ENCODE measurements at places on chromosomes 7 and 10.

DNA sequence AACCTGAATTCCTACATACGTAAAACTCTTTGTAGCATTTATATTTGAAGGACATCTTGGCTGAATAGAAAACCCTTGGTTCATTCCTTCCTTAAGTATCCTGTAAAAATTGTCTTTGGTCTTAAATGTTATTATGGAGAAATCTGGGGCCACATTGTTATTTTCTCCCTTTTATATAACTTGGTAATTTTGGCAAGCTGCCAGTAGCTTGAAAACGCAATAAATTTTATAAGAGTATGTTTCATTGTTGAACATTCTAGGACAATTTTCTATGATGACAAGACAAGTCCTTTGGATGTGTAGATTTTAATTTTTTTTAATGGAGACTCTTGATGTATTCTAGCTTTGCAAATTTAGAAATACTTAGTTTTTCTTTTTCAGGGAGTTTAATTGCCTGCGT is 191.9 kb downstream of the ABCA13 start:
- DNase-seq: no peak

DNA sequence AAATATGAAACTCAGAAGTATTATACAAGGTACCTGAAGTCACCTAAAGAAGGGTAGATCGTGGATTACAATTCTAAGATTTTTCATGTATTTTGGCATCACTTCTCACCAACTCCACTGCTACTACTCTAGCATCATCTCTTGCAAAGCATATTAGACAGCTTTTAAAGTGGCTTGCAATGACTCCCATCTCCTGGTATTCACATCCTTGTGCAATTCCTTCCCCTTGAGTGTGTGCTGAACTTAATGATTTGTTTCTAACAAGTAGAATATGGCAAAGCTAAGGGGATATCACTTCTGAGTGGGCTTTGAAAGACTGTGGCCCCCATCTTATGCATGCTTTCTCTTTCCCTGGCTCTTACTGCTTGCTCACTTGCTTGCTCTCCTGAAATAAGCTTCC is 280.2 kb downstream of the SNX13 start:
- DNase-seq: no peak

DNA sequence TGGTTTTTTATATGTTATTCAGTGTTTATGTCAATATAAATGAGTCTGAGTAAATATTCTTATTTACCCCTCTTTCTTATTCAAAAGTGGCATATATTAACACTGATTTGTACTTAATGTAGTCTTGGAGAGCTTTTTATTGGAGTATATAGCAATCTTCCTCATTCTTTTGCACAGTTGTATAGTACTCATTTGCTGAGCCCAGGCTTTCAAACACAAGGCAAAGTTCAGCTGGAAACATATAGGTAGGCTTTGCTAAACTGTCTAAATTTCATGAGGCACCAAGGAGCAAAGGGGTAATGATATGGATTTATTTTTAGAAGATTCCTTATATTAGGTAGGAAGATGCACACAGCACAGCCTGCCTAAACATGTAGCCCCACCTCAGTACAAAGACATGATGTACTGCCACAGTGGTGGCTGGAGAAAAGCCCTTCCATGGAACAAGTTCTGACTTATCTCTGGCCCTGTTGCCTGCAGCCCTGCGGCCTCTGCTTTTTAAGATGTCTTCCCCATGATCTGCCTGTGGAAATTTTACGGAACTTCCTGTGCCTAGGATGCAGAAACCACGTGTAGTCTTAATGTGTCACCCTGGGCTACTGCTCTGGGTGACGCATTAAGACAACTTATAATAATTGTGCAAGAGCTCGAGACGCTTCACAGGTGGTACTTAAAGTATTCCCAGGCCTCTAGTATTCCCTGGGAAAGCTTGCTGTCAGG is 9.6 kb upstream of the PDCD4 start:
- no peak for DNase-seq

- no peak for DNase-seq
Observed at GRCh38 chr10:83605783-83606630, 533.3 kb upstream of the GHITM start.

DNA sequence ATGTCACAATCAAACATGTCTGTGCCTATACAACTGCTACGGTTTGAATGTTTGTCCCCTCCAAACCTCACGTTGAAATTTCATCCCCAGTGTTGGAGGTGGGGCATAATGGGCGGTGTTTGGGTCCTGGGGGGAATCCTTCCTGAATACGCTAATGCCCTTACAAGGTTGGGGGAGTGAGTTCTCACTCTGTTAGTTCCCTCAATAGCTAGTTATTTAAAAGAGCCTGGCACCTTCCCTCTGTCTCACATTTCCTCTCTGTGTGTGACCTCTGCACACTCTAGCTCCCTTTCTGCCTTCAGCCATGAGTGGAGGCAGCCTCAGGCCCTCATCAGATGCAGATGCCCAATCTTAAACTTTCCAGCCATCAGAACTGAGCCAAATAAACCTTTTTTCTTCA is 129.5 kb downstream of the GRM8 start:
- DNase-seq: no peak

GRCh38 chr10:117483056-117483590 is 59.4 kb upstream of the EMX2 start:
- no peak for DNase-seq

DNA sequence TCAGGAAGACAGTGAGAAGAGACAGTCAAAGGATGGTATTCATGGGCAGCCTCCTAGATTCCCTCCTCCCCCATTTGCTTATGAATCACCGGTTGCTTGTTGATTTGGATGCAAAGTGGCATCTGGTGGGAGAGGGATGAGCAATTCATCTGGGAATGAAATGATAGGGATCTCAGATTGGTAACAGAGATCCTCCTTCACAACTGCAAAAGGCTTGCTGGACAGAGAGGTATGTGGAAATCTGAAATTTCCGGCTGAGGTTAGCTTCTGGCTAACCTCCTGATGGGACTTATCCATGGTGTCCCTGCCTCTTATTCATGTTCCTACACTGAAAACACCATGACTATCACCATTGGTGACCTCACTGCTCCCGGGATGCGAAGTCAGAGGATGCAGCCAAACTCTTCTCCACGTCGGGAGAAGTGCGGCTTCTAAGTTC is 48.4 kb upstream of the PODXL start:
- no peak for DNase-seq

- no peak for DNase-seq
Observed at GRCh38 chr10:42916974-42917373, 134.4 kb downstream of the BMS1 start.

DNA sequence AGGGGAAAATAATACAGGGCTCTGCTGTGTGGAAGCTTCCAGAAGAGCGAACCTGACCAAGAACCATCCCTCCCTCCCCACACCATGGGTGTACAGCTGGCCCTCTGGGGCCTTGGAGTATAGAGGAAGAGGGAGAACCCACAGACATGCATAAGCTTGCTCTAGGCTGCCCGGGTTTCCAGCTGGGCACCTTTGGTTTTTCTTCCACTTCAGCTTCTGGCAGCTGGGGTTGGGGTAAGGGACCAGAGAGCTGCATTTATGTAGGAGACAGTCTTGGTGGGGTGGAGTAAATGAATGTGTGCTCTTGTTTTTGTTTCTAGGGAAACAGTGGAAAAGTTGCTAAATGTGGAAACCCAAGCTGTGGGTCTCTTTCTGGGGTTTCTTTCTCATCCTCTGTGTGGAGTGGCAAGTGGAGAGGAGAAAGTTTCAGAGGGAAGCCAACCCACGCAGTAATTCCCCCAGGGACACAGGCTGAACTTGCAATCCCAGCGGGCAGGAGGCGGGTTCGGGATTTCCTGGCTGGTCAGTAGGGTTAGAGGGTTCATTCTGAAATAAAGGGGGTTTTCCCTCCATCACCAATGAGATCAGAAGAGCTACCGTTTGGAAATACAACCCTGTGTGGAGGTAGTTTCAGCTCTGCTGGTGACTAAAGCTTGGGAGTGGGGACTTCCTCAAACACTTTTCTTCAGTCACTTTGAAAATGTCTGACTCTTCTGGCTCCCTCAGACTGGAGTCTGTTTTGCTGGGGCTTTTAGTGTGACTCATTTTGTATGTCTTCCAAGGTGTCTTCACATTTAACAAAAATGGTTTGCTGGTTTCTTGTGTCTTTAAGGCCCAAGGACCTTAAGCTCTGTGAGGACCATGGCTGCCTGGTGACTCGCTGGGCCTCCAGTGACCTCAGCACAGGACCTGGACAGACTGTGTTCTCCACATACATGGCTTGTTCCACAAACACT is 22.2 kb upstream of the SRGN start:
- DNase-seq: no peak

DNA sequence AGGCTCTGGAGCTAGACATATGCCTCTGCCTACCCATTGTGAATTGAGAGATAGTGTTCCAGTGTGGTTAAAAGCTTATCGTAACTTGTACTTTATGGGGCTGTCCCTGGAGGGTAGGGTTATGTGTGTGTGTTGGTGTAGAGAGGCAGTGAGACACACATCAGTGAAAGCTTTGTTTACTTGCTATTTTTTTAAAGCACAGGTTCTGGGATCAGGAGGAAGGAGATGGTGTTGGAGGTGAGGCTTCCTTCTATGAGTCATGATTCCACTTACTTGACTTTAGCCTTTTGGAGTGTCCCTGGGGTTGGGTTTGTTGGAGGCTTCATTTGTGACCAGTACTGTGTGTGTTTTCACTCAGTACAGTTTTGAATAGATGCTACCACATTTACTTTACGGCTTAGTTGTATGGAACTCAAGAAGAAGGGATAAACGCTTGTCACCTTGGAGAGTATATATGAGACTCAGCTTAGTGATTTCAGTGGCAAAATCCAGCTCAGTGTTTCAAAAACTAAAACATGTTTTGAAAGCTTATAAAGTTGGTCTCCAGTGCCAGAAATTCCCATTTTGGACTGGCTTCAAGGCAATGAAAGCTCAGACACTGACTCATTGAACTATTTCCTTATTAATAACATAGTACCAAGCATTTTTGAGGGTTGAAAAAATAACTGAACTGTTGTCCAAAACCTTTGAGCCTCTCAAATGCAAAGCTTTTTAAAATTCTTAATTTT is 106.2 kb downstream of the PLXDC2 start:
- DNase-seq: no peak

DNA sequence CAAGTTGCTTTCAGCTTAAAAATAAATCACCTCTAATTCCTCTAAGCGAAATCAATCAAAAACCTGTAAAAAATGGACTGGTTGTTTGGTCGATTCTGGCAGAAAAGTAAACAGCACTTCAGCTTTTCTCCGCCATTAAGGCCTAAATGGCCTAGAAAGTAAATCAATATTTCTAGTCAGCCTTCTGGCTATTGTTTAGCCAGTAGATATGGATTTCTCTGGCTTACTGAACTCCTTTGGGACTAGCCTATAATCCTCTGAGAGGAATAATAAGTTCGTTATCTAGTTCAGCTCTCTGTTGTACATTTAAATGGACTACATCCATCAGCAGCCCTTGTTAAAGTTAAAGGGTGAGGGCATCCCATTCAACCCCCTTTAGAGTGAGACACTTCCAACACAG is 400.1 kb upstream of the ETV1 start:
- no peak for DNase-seq

GRCh38 chr10:125343118-125343925 is 183.0 kb upstream of the CTBP2 start:
- DNase-seq: no peak

DNA sequence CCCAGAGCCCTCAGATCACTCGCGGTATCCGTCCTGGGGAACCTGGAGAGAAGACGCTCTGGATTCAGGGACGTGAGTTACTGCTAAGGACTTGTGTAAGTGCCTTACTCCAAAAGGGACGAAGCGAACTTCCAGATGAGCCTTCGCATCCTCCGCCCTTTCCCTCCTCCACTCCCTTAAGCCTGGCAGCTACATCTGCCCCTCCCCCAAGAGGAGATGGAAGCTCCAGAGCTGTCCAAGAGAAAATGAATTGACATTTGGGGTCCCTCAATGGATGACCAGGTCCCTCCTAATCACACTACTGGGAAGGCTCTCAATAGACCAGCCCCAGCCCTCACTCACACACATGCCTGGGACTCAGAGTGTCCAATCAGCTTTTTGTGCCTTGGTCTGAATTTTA is 31.3 kb upstream of the GDF10 start:
- DNase-seq: no peak

- DNase-seq: no peak
Observed at GRCh38 chr10:69856601-69857166, 55.0 kb downstream of the COL13A1 start.

DNA sequence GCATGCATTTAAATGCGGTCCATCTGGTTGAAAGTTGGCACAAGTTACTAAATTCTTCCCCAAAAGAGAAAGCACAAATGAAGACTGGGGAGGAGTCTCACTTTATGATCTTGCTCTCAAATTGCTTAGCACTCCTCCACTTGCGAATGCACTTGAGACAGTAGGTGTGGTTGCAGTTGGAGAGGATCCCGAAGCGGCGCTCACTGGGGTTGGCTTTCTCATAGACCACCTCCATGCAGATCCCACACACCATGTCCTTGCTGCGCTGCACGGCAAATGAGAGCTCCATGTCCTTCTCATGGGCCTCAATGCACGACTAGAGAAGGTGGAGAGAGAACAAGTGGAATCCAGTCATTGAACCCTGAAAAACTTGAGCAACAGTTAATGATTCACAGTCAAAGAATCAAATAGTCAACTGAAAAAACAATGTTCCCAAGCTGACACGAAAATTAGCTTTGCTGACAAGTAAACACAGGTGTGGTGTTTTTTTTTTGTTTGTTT is 22.7 kb downstream of the MKRN1 start:
- DNase-seq: no peak

DNA sequence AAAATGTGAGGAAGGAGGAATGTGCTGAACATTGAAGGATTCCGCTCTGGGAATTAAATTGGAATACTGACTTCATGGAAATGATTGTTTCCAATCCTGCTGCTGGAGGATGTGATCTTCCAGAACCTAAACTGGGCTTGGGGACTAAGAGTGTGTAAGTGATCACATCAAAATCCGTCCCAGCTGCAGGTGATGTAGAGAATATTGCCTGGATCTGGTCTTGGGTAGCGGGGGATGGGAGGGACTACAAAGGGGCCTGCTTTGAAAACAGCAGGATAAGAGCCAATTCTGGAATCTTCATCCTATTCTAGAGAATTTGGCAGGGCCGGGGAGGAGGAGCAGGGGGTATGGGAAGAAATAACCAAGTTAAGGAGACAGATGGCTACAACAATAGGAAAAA is 552.2 kb upstream of the FZD8 start:
- DNase-seq: no peak

DNA sequence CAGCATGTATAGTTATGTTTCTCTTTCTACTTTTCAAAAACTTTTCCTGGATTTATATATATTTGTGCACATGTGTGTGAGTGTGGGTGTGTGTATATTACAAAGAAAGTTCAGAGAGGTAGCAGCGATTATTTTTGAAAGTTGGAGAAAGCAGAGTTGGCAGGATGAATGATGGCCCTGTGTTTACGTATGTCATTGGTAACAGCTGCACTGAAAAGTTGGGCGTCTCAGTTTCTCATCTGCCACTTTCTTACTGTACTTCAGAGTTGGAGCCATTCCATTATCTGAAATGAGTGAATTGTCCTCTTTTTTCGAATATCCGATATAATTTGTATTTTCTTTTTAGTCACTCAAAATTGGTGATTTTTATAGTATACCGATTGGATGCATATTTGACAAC is 172.2 kb downstream of the CDK14 start:
- DNase-seq: no peak

Measured in activated T-cell treated with anti-CD3 and anti-CD28 coated beads for 48 hours (primary cell).